ENCODE measurements at places on chromosomes 1 and 21. TPM values are rescaled to one million over a fixed set of nuclear protein-coding genes. Genes with fewer than 3 reads are reported as not detected.

CCDC181 gene
- not detected for total RNA-seq

GRCh38 chr1:159743651-159744410 lies 29.4 kb upstream of the CRP start:
- no peak for DNase-seq

GRCh38 chr1:87706203-87706602 lies 377.5 kb downstream of the LMO4 start:
- DNase-seq, result no peak

CDC20 gene
- total RNA-seq, result 73.4 TPM

CTTNBP2NL gene
- total RNA-seq, result 4.4 TPM

DNA sequence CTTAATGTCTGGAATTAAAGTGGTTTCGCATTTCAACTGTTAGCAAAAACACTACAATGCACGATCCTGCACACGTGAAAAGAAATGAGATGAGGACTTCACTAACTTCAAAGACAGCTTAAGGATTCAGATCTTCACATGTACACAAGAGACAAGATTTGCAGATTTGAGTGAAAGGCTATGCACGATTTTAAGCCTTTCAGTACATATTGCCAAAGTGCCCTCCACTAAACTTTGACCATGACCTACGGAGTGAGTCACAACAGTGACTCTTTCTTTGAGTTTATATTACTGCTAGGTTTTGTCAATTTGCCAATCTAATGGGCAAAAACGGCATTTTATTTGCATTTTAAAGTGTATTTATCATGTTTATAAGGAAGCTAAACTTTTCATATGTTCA lies 41.2 kb upstream of the CR1L start:
- no peak for DNase-seq

GRCh38 chr1:167488786-167489185 lies 29.5 kb downstream of the CD247 start:
- no peak for DNase-seq

GRCh38 chr1:88658419-88658818 lies 25.7 kb upstream of the PKN2 start:
- DNase-seq, result no peak

- no peak for DNase-seq
Observed at GRCh38 chr21:21236996-21237395, 238.8 kb downstream of the NCAM2 start.

B3GALT2 gene
- total RNA-seq, result 1.9 TPM

GRCh38 chr1:30824736-30825429 lies 67.3 kb upstream of the LAPTM5 start:
- no peak for DNase-seq

APOBEC4 gene
- not detected for total RNA-seq

DNA sequence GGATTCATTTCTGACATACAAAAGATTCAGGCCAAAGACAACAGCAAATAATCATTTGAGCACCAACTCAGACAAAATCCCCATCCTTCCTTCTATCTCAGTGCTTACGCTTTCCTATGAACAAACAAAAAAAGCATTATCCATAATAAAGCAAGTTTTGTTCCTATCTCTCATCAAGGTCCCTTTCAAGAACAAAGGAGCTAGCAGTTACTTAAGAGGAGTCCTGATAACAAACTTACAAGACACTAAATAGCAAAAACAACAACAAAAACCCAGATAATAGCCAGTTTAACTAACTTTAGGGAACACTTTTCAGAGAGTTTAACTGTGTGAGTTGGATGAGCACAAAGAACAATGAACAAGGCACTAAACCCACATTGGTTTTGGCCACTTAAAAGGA lies 10.5 kb downstream of the EVI5 start:
- no peak for DNase-seq

SPRR2E gene
- total RNA-seq, result not detected

GRCh38 chr1:110475362-110476027 lies 24.5 kb downstream of the PROK1 start:
- no peak for DNase-seq

- no peak for DNase-seq
Observed at GRCh38 chr1:208167261-208167869, 76.8 kb downstream of the PLXNA2 start.

HCRTR1 gene
- not detected for total RNA-seq

- DNase-seq, result no peak
Observed at GRCh38 chr1:63739452-63739851, 34.4 kb upstream of the ROR1 start.
